ENCODE measurements at places on chromosomes 3 and 15.

DNA sequence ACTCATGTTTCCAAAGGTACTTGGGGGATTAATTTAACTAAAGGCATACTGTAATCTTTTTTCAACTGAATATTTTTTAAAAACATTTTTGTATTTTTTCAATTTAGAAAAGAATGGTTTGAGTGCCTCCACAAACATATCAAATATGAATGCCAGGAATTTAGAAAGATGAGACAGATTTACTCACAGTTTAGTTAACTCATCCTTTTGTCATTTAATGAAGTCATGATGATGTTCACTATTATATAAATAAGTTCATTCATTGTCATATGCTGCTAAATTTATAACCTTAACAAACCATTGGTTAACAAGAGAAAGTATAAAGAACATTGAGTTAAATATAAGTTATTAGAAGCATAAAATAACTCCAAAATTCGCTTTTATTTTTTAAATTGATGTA is 50.0 kb downstream of the FGF7 start:
- no peak for DNase-seq

DNA sequence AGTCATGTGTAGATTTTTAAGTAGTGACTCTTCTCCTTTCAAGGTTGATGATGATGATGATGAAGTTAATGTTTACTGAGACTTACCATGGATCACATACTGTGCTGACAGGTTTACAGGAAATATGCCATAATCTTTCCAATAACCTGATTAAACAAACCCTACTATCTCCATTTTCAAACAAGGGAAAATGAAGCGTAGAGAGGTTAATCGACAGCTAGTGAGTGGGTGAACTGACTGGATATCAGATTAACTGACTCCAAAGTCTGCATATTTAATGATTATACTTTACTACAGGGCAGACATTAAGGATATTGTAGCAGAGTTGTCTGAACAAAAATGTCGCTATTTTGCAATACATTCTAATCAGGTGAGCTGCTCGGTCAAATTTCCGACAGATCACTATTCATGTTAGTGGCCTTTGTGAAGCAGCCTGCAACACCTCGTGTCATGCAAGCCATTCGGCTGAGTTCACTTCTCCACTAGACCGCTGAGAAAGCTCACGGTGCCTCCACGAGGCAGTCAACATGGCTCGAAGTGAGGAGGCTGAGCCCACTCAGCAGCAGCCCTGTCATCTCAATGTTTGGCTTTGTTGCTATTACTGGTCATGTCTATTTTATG is 264.2 kb downstream of the NFKBIZ start:
- DNase-seq = no peak

- DNase-seq = no peak
Observed at GRCh38 chr15:42101861-42102260, 7.5 kb upstream of the PLA2G4D start.

GRCh38 chr3:114454551-114455251 is 160.9 kb downstream of the TIGIT start:
- peak; percentile 42 for DNase-seq

- no peak for DNase-seq
Observed at GRCh38 chr3:33360136-33360825, 79.9 kb downstream of the UBP1 start.

- no peak for DNase-seq
Observed at GRCh38 chr15:33215941-33216872, 21.7 kb upstream of the FMN1 start.

DNA sequence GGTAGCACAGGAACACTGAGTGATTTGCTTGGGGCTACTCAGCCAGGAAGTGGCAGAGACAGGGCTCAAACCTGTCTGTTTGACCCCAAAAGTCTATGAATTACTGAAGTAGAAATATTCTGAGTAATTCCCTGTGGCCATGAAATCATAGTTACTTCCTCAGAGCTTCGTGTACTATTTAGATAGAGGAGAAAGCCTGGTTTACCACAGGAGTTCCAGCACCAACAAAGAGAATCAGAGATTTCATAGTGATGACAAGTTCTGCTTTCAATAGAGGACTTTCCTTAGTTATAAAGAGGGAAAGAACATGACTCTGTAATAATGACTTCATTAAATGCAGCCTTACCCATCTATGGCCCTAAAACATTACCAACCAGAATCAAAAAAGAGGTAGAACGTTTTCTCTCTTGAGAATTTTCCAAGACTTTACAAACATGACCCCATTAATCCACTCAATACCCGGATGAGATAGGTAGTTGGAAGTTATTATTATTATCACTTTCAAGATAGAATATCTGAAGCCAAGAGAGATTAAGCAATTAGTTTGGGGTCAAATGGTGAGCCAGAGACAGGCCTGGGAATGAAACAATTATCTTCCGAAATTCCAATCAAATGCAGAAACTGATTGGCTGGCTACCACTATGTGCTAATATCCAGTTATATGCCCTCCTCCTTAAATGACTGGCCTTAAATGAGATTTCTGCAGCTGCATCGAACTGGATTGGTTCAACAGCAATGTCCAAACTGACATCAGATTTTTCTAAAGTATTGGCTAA is 13.6 kb upstream of the WNT5A start:
- DNase-seq = no peak

- DNase-seq = no peak
Observed at GRCh38 chr3:193826159-193826795, 233.3 kb downstream of the OPA1 start.

Measured in left kidney (tissue), 8 donors.